Naive thymus-derived CD8-positive, alpha-beta T cell (primary cell): ENCODE measurements at places on chromosomes 13 and 19.
A peak's percentile ranks its signal among the peaks of the same experiment; 100 is the strongest.

DNA sequence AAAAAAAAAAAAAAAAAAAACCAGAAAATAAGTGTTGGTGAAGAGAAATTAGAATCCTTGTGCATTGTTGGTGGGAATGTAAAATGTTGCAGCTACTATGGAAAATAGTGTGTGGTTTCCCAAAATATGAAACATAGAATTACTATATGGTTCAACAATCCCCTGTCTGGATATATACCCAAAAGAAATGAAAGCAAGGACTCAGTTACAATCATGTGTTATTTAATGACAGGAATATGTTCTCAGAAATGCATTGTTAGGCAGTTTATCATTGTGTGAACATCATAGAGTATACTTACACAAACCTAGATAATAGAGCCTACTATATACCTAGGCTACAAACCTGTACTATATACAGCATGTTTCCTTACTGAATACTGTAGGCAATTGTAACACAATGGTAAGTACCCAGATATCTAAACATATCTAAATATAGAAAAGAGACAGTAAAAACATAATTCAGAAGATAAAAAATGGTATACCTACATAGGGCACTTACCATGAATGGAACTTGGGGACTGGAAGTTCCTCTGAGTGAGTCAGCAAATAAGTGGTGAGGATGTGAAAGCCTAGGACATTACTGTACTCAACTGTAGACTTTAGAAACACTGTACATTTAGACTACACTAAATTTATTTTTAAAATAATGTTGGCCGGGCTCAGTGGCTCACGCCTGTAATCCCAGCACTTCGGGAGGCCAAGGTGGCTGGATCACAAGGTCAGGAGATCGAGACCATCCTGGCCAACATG is 25.7 kb upstream of the SLC7A1 start:
- no peak for DNase-seq

GRCh38 chr19:41595258-41595889 is 19.4 kb downstream of the CEACAM21 start:
- peak; percentile 44 for DNase-seq

GRCh38 chr13:35787937-35788336 is 311.4 kb upstream of the MAB21L1 start:
- DNase-seq, result no peak

DNA sequence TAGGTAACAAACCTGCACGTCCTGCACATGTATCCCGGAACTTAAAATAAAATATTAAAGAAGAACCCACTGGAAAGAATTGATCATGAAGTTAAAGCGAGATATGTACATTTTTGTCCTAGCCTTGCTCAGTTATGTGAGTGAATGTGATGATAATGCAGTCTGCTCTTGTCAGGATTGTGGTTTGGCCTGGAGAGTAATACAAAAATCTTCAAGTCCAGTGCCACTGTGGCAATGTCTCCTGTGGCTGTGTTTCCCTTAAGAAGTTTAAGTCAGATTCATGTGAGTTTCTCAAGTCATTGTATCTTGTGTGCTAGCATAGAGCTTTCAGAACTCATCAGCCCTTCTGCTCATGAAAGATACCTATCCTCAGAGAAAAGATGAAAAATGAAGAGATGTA is 18.0 kb upstream of the ITGBL1 start:
- no peak for DNase-seq

DNA sequence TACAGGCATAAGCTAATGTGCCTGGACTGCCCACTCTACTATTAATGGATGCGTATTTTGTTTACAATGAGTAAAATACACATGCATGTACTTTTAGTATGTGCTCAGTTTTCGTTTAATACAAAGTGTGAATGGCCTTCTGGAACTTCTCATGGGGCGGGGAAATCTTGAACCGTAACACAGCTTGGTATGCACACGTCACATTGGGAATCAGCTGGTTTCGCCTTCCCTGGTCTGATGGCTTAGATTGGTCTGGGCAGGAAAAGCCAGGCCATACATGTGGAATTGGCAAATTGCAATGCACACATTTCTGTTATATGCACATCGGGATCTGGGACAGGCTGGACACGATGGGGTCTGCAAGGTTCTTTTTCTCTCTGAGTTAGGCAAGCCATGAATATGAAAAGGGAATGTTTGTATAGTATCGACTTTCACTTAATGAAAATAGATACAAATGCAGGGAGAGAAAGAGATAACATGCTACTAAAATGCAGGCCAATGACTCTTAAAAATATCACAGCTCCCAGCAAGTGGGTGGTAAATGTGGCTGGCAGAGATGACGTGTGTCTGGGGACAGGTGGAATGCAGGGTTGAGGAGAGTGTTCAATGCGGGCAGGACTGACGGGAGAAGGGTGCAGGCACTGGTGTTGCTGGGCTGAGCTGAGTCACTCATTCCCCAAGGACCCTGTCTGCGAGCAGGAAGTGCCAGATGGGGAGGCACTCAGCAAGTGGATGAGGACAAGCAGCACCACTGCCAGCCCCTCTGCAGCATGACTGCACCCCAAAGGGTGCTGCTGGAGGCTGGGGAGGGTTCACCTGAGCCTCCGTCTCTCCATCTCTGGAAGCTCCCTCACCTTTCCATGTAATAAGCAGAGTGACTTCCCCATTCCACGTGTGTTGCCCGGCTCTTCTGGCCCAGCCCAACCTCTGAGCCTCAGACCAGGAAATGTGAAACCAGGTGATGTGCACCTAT is 204.0 kb upstream of the GPR12 start:
- no peak for DNase-seq

DNA sequence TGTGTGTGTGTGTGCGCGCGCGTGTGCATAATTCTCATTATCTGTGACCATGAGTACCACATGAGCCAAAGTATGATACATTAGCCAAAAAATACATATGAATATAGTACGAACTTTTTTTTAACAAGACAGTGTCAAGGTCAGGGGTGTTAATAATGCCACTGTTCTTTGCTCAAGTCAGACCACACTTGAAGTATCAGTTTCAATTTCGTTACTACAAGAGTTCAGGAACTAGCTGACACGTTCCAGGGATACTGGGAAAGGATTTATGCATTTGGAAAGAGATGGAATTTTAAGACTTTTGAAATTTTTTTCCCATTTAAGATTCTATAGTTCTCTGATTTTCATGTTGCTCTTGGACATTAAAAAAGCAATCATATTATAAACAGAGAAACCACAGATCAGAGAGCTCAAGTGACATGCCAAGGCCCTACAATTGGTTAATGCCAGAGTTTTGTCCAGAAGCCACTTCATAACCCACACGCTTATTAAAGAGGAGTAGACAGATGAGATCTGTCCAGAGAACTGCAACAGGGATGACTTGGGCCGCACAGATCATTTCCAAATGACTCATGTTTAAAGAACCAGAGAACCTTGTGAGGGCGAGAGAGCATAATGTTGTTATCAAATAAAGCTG is 718.8 kb upstream of the SGCG start:
- no peak for DNase-seq

GRCh38 chr19:50548191-50549058 is 19.8 kb downstream of the LRRC4B start:
- DNase-seq, result no peak

- DNase-seq, result no peak
Observed at GRCh38 chr13:102038787-102039186, 363.1 kb downstream of the FGF14 start.

GRCh38 chr13:93589788-93590187 is 363.2 kb downstream of the GPC6 start:
- DNase-seq, result no peak

DNA sequence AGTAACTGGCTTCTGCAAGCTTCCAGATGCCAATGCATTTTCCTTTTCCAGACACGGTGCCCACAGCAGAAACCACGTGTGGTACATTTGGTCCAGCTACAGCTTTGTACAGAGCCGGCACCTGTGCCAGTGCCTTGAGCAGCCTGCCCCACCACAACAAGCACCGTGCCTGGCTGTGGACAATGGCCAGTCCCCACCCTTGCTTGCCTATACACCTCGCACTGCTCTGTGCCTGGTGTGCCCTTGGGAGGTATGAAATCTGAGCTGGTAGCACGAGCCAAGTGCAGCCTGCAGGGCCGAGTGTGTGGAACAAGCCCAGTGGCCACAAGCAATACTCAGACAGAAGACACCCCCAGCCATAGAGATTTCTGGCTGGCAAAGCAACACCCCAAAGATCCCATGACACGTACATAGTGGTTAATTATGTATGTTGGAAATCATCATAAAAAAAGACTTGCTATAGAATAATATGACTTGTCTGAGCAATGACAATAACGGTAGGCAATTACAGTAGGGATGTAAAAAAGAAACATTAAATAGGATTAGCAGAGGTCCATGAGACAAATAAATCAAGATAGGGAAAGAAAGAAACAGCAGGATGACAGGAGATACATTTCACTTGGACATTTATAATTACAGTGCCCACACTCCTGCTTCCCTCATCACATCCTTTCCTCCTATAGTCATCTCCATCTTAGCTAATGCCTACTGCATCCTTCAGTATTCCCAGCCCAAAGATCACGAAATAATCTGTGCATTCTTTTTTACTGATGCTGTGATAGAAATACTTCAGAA is 1399.5 kb downstream of the PCDH9 start:
- DNase-seq, result no peak

- DNase-seq, result no peak
Observed at GRCh38 chr19:29715701-29716581, 880 bp upstream of the C19orf12 start.

DNA sequence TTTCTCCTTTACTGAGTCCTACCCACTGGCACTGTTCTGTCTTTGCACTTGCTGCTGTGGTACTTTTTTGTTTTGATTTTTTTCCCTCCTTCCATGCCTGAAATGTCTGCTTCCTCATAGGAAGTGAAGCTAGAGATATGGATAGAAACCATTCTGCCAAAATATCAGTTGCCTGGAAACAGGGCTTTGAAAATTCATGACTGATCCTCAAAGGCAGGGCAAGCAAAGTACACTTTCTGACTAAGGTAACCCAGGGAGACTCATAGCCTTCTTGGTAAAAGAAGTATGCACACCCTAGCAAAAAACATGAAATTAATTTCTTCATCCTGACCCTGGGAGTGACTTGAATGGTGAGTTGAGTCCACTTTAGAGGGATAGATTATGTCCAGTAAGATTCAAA is 329.8 kb downstream of the MYO16 start:
- DNase-seq, result no peak
